ENCODE measurements at places on chromosomes 4 and X. TPM values are rescaled to one million over a fixed set of nuclear protein-coding genes. Genes with fewer than 3 reads are reported as not detected.

MAGEA10 gene
- not detected for total RNA-seq

DNA sequence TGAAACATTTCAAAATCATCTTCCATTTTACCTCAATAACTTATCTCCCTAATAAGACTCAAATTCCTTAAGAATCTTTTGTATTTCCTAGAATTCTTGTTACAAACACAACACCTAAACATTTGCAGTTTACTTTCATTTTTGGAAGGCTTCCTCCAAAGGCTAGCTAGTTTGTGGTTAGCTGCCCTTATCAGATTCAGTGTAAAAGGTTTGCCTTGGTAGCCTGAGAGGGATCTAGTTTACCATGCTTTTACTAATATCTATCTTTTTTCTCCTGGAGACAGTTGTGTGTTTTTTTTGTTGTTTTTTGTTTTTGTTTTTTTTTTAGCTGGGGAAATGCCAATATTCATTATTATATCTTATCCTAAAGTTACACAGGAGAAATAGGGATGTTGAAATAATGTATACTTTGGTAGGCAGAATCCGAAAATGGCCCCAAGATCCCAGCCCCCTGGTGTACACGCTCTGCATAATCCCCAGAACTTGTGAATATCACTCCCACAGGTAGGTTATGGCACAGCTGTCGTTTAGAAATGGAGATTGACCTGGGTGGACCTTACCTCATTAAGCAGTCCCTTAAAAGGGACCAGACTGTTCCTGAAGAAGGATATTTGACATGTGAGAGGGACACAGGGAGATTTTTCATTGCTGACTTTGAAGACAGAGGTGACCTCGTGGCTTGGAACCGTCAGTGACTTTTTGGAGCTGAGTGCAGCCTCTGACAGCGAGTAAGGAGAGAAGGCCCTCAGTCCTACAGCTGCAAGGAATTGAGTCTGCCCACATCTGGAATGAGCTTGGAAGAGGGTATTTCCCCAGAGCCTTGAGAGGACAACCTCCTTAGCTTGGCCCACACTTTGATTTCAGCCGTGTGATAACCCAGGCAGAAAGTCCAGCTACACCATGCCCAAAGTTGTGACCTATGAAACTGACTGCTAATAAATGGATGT lies 33.4 kb downstream of the SEPTIN11 start:
- DNase-seq = peak; percentile 56

GRCh38 chrX:47587091-47587891 lies 5.1 kb downstream of the TIMP1 start:
- no peak for DNase-seq

RNF150 gene
- 2.4 TPM for total RNA-seq

GRCh38 chrX:71650333-71650969 lies 16.9 kb upstream of the LOC101059915 start:
- DNase-seq = no peak

DNA sequence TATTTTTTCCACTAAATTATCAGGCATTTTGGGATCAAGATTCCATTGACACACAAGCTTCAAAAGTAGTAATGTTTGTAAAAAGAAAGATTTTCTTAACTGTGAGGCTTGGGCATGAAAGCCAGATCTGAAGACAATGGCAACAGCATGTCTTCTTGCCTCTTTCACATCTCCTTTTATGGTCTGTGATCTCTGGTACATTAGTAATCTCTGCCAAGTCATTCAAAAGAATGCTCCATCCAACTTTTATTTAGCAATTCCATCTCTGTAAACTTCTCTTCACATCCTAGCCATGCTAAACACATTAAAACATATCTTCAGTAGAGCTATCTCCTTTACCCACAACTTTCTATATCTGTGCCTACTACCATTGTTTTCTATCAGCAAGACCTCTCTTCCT lies 465.4 kb downstream of the FAT4 start:
- no peak for DNase-seq

Measured in H4 (cell line).